Stimulated activated CD8-positive, alpha-beta memory T cell treated with anti-CD3 and anti-CD28 coated beads, Interleukin-4, amount 100 ng/mL, for 4 hours (primary cell): ENCODE measurements at places on chromosomes 16 and 17.

GRCh38 chr16:3282103-3282729 is 1.1 kb upstream of the ZNF263 start:
- DNase-seq = no peak

DNA sequence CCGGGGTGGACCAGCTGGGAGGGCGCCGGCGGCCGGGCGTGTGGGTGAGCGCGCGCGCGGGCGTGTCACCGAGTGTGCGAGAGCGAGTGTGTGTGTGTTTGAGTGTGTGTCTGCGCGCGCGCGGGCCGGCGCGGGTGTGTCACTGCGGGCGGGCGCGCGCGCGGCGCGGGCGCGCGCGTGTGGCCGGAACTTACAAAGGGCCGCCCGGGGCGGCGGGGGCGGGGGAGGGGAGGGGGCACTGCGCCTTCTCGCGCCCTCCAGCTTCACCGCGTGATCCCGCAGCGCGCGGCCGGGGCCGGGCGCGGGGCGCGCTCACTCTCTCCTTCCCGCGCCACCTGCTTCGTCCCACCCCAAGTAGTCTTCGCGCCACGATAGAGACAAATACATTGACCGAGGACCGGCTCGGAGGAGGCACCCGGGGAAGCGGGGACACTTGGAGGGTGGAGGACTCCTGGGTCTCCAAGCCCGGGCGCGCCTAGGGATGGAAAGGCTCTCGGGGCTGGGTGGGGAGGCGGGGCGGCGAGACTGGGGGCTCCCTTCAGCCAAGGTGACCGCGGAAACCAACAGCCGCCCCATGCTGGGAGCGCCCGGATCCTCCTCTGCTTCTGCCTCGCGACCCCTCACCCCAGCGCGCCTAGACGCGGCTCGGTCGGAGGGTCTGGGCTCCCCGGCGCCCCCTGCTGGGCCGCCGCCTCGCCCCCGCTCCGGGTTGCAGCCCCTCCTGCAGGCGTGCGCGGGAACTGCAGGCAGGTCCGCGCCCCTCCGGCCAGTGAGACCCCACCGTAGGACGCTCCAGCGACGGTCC is at the start of gene SRCIN1:
TSS of gene SRCIN1 (minus strand) at position 112 of the 805 bp plus-strand sequence. CDS start 247 bp downstream, outside the sequence.
- DNase-seq = no peak

GRCh38 chr16:88471575-88471974 is 18.5 kb downstream of the ZFPM1 start:
- no peak for DNase-seq

GRCh38 chr16:2087748-2088631 is 40.2 kb downstream of the TSC2 start:
- DNase-seq = no peak

- no peak for DNase-seq
These were observed 9.4 kb upstream of the CPSF4L start for GRCh38 chr17:73271072-73271471.

GRCh38 chr16:70726892-70727361 is 41.1 kb upstream of the MTSS2 start:
- DNase-seq = no peak

DNA sequence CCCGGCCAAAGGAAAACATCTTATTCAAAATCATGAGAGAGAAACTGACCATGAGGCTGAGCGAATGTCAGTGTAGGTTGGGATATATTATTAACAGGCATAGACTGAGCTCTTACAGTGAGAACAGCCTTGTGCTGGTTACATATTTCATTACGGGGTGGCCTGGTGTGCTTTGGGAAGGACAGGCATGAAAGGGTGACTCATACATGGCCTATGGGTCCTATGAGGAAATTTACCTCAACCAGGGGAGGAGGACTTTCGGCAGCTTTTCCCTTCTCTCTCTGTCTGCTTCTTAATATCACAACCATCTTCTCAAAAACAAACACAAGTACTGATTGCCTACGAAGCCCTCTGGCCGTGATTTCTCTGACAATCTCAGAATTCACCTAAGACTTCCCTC is 579.1 kb downstream of the CDH13 start:
- no peak for DNase-seq
